ENCODE measurements at places on chromosomes 5 and 9.

- no peak for DNase-seq
Measured at GRCh38 chr9:110669433-110669832, 842 bp downstream of the MUSK start.

DNA sequence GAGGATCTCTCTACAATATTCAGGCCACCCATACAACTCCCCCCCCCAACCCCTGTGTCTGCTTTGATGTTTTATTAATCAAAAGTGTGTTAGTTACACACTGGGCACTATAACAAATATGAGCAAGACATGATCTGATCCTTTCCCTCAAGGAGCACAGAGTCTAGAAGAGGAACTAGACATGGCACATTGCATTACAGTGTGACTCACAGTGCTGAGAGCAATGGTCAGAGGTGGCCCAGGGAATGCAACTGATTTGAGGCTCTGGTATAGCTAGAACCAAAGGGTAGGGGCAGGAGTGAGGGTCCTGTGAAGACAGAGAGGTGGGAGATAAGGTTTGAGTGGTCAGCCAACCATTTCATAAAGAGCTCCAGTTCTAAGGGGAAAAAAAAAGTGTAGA is 539.2 kb downstream of the ACTL7B start:
- DNase-seq: no peak

DNA sequence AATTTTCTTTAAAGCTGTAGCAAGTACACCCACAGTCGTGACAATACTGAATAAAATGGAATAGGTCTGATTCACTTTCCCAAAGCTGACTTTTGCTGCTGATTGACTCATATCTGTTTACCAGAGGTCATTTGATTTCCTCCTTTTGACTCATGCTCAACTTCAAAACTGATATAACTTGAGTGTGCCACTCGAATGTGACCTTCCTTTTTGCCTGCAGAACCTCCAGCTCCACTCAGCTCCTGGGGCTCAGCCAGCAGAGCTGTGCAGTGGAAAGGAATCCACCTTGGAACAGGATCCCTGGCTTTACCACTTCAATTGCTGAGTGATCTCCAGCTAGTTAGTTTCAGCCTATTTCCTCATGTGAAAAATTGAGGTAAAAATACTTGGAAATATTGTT is 84.1 kb downstream of the FEM1C start:
- peak; percentile 84 for DNase-seq

- no peak for DNase-seq
Measured at GRCh38 chr5:155052532-155052931, 39.0 kb downstream of the KIF4B start.

DNA sequence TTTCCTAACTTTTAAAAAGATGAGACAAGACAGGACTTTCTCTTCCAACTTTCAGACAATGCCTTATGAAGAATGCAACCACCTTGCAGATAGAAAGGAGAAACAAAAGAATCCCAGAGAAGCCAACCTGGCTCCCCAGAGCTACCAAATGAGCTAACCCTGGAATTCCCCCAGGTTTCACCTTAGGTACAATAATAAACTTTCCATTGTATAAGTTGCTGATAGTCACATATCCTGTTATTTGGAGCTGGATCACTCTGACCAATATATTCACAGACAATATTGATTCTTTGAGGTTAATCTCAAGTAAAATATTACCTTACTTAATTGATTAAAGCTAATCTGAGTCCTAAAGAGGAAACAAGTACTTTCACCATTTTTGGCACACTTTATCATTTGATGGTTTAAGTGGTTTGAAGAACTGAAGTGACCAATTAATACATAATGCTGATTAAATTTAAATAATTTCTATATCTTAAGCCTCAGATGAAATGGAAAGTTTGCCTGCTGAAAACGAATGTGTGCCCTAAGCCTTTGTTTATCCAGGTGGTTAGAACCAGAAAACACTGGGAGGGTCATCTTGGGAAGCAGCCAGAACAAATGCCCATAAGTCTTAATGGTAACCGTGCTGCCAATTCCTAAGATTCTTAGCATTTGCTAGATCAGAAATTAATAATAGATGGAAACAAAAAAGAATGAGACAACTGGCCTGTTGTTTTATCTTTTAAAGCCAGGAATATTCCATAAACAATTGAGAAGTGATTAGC is 159.6 kb upstream of the SLC12A2 start:
- DNase-seq: no peak

- peak; percentile 57 for DNase-seq
Measured at GRCh38 chr9:110922145-110922544, 116.1 kb downstream of the LPAR1 start.

- DNase-seq: no peak
Measured at GRCh38 chr5:145806923-145807322, 28.2 kb downstream of the PRELID2 start.

DNA sequence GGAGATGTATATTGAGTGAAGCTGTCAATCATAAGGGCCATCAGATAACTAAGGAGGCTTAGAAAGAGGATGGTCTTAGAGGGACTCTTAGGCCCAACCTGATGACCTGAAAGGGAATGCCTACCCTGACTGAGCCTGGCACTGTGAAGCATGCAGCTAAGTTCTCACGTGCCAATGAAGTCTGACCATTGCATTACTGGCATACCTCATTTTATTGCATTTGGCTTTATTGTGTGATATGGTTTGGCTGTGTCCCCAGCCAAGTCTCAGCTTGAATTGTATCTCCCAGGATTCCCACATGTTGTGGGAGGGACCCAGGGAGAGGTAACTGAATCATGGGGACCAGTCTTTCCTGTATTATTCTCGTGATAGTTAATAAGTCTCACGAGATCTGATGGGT is 421.6 kb upstream of the SGCD start:
- peak; percentile 73 for DNase-seq

- no peak for DNase-seq
Measured at GRCh38 chr9:33443047-33443446, 4.3 kb downstream of the AQP3 start.

DNA sequence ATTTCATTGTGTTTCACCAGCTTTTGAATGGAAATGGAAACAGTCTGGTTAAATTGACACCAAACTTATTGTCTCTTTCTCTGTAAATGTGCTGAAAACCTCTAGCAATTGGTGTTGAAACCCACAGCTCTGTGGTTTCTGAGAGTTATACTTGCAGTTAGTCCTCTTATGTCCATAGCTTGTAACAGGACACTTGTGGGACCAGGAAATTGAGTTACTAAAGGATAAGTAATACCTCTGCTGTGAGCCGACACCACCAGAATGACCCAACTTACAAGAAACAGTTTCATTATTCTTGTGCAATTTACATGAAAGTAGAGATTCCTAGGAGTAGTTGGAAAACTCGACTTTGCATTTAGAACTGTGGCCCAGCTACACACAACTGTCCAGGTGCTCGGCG is 191.5 kb downstream of the CFAP90 start:
- DNase-seq: no peak

DNA sequence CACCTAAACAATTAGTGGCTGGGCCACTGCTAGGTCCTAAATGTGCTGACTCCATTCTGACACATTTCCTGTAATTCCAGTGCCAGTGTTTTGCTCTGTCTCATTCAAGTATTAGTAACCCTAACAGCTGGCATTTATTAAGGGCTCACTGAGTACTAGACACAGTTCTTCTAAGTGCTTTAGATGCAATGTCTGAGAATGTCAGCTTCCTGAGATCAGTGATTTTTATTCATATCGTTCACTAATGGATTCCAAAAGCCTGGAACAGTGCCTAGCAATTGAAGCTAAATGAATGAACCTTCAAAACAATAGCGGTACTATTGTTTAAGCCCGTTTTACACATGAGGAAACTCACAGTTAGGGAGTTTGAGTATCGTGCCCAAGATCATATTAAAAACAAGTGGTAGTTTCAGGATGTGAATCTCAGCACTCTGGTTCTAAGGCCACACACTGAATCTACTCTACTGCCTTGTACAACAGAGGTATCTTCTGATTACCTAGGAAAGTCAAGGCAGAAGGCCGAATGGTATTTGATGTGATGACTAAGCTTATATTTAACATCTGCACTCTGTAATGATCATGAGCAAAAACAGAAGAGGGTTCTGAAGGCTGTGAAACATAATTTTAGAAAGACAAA is 304.0 kb downstream of the PJA2 start:
- peak; percentile 93 for DNase-seq

DNA sequence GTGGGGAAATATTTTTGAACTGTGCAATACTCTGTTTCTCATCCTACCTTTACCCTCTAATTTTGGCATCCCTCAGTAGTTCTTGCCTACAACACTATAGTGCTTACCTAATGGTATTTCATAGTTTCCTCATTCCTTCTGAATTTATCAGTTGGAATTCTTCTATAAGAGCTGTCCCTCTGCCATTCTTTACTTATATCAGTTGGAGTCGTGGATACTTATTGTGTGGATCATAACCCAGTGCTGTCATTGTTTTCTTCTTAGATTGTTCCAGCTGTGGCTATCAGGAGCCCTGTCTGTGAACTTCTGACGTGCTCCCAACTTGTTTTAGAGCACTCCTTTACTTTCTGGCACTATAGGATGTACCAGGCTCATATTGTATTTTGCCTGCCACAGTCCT is 146.1 kb upstream of the OTULINL start:
- DNase-seq: peak; percentile 57

Data from fibroblast of skin of right quadriceps (primary cell).